NCI-H1105 treated with DMSO at 0.1 percent for 48 hours (cell line): ENCODE measurements at places on chromosomes 2 and 18.

GRCh38 chr2:146997945-146998344, 846.9 kb upstream of the ACVR2A start:
- DNase-seq: no peak

DNA sequence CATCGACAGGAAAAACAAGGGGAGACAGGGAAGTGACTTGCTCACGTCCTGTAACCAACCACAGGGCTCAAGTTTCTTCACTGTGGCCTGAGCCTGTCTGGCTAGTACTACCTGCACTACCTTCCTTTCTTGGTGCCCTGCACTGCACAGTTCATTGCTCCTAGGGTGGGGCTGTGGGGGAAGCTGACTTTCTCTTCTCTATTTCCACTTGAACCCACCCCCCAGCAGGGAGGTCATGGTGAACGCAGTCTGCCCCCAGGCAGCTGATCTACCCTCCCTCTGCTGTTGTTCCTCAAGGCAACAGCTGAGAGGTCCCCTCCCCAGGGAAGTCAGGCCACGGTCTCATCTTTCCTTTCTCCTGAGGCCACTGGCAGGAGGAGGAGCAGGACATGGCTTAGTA, 532.1 kb downstream of the SOX11 start:
- DNase-seq: no peak

DNA sequence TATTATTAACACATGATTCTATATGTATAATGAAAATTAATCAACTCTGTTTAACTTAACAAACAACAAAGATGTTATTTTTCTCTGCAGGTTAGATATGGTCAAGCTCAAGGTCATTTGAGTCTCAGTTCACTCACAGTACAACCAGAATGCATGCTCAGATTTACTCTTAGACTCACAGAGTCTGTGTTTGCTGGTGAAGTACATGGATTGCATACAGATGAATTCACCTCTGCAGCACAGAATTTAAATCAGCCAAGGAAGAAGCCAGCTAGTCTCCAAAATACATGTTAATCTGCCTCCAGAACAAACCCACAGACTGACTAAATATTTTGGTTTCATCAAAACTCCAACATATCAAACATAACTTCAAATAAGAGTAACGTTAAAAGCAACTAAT, 424.5 kb downstream of the RAD51AP2 start:
- no peak for DNase-seq

- DNase-seq: no peak
Measured at GRCh38 chr18:24947521-24948305, 404.3 kb downstream of the ZNF521 start.

GRCh38 chr2:123596621-123597020, 428.5 kb upstream of the CNTNAP5 start:
- DNase-seq: no peak

DNA sequence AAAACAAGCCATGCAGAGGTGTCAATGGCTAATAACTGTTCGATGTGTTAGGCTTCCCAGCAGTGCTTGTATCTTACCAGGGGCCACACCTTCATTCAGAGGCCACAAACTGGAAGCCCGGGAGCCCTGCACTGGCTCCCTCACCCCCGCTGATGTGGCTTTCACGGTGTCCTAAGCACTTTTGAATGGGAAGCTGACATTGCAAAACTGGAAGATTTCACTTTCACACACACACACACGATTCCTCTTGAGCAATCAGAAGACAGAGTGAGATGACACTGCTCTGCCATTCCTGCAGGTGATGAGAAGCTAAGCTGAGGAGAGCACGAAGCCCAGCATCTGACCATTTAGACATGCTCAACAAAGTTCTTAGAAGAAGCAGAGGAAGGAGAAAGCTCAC, 8.6 kb upstream of the ZNF407 start:
- DNase-seq: no peak

DNA sequence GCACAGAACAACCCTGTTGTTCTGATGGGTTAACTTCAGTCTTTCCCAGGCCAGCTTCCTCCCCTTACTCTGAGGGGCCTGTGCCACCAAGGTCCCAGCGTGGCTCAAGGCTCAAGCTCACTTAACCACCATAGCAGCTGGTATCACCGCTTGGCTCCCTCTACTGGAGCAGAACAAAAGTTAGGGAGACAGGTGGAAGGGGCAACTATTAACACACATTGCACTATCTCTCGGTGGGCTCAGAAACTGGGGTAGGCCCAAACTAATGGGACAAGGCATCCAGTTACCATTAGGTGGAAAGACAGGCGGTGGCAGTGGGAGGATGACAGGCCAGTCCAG, 88.7 kb upstream of the ATL2 start:
- DNase-seq: no peak

GRCh38 chr2:99389946-99390345, 52.8 kb downstream of the EIF5B start:
- no peak for DNase-seq

GRCh38 chr2:159595410-159596046, 20.8 kb downstream of the BAZ2B start:
- no peak for DNase-seq
